NCI-H1105 (cell line): ENCODE measurements at places on chromosomes 6 and 20.

DNA sequence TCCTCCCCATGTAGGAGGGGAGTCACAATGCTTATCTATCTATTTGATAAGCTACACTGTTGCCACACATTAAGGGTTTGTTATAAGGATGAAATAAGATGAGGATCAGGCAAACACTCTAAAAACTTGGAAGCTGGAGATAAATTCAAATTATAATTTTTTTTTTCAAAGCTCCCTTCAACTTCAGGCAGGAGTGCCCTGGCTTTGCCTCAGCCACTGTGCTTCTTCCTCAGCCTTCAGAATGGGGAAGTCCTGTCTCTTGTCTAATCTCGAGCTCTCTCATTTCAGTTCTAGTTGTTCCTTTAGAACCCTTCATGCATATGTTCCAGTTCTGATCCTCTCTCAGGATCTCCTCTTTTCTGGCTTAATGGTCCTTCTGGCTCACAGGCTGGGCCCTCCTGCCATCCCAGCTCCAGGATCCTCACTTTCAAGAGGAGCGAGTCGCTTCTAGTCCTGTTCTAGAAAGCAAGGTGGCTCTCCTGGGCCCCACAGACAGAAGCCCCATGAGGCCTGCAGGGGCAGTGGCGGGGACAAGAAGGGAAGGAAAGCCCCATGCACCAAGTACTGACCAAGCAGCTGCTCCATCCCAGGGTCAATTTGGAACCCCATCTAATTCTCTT lies 164.3 kb downstream of the VEGFA start:
- no peak for DNase-seq

DNA sequence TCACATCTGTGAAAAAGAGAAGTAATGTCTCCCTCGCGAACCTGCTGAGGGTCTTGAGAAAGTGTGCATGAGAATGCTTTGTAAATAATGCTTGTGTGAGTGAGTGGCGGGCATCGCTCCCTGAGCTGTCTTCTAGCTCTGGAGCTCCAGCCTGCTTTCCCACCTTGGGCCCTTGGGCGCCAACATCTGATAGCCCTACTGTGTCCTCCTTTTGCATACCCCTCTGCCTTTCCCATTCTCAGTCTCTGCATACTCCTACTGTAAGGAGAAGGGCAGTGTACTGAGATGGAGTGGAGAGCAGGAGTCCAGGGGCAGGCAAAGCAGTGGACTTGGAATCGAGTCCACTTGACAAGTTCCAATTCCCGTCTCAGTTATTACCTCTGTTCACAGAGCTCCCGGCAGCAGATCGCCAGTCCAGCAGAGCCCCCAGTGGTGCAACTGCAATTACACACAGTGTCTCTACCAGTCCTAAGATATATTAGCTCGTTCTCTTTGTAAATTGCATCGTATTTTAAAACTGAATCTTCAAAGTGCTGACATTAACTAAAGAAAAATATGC lies 847 bp upstream of the NCR2 start:
- no peak for DNase-seq

- DNase-seq = no peak
Observed at GRCh38 chr20:43915211-43916072, 790 bp downstream of the TOX2 start.

GRCh38 chr20:20327746-20328145 lies 40.2 kb upstream of the INSM1 start:
- DNase-seq = no peak

DNA sequence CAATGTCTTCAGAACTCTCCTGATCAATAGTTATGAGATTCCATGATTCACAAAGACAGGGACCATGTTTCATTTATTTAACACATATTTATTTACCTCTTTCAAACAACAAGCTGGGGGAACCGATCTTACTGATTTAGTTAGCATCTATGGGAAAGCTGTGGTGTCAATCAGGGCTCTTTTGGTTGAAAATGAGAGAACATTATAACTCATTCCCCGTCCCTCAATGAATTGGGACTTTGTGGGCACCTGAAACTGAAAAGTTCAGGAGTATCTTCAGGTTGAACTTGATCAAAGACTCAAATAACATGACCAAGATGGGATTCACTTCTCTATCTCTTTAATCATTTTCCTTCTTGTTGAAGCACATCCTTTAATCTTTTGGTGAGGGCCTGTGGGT lies 67.4 kb downstream of the CHMP4B start:
- no peak for DNase-seq

GRCh38 chr6:111559188-111560097 lies 46.2 kb downstream of the TRAF3IP2 start:
- DNase-seq = no peak

- DNase-seq = no peak
Observed at GRCh38 chr20:23614163-23614562, 8.4 kb upstream of the CST9 start.

- no peak for DNase-seq
Observed at GRCh38 chr6:44361947-44362346, 19.5 kb downstream of the SPATS1 start.

GRCh38 chr20:58339741-58340140 lies 30.2 kb downstream of the RAB22A start:
- DNase-seq = no peak

DNA sequence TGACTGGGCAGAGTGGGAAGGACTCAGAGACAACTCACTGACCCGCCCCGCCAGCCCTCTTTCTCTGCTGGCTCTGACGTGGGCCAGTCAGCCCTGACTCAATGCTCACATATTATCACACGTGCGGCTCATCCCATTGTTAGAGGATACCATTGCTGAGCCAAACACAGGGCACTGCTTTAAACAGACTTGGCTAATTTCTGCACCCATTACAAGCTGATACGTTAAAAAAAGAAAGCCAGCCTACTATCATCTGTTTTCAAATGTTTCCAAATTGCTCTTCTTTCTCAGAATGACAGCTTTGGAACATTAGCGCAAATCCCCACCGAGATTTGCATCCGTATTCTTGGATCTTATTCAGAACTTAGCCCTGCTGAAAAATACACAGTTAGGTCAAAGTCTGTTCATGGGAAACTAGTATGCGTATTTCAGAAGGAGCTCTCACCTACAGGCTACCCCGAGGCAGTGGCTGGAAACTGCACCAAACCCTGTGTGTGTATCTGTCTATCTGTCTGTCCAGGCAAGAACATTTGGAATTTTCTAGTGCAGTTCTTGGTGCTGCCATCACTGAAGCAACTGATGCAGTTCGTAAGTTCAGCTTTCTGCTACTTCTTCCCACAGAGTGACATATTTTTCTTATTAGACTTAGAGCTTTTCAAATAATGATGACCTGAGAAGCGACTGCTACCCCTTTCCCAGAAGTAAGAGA lies 32.8 kb downstream of the RAMACL start:
- DNase-seq = no peak

DNA sequence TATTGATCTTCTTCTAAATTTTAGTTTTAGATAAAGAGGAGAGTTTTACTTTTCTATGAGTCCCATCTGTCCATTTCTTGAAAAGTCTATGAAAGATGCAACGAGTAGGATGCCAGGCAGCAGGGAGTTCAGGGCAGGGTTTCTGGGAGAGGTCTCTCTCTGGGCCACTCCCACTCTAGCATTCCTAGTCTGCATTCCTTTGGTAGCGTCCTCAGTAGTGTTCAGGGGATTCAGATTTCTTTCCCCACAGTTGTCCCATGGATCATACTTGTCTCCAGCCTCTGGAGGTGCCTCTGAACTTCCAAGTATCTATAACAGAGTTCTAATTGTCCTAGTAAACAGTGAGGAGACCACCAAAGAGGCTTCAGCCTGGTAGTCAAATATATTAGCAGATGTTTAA lies 225.3 kb downstream of the RIMS1 start:
- no peak for DNase-seq

DNA sequence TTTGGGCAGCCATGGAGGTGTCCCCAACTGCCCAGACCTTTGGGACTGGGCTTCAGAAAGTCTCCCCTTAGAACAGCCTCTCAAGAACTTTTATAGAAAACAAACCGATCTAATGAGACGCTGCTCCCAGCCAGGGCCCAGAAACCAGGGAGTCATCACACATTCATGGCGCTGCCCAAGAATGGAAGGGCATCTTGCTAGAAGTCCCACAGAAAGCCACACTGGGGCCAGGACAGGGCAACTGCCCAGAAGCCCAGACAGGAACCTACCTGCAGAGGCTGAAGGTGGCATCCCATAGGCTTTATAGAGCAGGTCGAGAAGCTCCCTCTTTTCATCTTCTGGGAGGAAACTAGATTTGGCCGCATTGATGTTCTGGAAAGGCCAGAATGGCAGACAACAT lies 31.5 kb downstream of the ADA start:
- DNase-seq = no peak

DNA sequence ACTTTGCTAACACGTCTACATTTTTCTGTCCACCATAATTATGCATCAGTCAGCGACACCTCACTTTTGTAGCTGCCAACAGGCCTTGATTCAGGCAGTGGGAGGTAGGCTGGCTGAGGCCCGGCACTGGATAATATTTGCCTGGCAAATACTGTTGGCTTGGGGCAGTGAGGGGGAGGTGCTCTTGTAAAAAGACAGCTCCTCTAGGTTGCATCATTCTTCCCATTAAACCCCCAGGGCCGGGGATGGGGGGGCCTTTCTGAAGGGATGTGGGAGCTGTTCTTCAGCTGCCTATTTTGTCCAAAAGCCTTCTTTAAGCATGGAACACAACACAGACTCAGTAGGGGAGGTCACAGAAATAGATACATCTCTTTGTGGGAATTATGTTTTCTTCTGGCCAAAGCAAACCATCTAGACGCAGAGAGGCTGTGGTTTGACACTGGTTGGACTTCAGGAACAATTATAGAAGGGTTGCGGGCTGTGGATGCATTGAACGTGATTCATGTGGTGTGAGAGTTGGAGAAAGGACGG lies 338.3 kb upstream of the NT5E start:
- no peak for DNase-seq

DNA sequence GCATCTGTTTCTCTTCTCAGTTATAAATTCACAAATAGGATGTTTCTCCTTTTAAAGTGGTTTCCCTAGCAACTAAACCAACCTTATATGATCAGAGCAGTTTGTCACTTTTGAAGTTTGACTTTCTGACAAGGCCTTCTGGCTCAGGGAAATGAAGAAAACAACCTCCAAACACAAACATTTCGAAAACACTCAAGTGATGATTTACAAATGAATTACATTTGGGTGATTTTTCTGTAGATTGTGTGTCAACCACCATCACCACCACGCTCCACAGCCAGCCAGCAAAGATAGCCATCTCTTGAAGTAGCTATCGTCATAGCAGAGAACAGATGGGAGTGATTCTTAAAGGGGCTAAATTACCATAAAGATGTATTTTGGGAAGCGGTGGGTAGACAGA lies 16.5 kb upstream of the MLIP start:
- DNase-seq = no peak

GRCh38 chr20:21921251-21921650 lies 215.8 kb downstream of the PAX1 start:
- no peak for DNase-seq

DNA sequence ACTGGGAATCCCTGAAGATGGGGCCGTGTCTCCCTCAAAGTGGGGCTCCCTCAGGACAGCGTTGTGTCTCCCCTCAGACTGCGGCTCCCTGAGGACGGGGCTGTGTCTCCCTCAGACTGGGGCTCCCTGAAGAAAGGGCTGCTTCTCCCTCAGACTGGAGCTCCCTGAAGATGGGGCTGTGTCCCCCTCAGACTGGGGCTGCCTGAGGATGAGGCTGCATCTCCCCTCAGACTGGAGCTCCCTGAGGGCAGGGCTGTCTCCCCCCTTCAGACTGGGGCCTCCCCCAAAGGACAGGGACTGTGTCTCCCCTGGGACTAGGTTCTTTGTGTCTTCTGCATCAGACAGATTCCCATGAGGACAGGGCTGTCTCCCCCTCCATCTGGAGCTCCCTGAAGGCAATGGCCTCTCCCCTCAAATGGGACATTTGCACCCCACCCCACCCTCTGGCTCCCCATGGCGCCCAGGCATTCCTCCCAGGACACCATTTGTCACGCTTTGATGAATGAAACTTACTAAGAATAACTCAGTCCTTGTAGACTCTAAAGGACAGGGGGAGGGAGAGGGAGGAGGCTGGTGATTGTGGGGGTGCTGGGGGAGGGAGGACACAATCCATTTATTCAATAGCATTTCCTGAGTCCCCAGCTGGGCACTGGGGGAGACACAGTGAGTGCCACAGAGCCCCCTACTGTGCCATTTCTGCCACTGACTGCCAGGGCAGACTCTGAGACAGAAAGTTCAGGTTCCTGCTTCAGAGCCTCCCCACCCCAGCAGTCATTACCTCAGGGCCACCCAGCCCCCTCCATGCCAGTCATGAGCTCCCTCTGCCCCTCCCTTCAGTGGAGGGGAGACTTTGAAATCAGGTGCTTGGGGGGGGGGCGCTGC lies 122.4 kb downstream of the MRPL14 start:
- DNase-seq = no peak

- no peak for DNase-seq
Observed at GRCh38 chr6:98657764-98658163, 176.6 kb upstream of the POU3F2 start.

- DNase-seq = no peak
Observed at GRCh38 chr6:15280028-15280427, 34.2 kb downstream of the JARID2 start.
